ENCODE measurements at places on chromosomes 1 and 21.

DNA sequence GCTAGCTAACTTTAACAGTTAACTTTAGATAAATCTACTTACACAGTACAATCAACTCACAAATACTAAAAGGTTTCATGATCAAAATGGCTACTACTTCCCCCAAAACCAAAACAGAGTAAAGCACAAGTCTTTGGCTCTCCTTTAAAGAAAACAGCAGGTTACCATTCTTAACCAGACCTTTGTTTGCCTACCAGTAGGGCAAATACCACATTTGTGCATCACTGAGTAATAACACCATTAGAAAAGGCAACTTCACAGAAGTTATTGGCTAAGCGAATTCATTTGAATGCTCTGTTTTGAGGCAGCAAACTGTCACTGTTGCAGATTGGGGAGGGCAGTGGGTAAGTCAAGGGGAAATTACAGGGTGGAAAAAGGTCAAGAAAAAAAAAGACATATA lies 17.3 kb upstream of the SERPINC1 start:
- no peak for DNase-seq

- DNase-seq, result no peak
These were observed 125.3 kb downstream of the DISP1 start for GRCh38 chr1:222940095-222940494.

DNA sequence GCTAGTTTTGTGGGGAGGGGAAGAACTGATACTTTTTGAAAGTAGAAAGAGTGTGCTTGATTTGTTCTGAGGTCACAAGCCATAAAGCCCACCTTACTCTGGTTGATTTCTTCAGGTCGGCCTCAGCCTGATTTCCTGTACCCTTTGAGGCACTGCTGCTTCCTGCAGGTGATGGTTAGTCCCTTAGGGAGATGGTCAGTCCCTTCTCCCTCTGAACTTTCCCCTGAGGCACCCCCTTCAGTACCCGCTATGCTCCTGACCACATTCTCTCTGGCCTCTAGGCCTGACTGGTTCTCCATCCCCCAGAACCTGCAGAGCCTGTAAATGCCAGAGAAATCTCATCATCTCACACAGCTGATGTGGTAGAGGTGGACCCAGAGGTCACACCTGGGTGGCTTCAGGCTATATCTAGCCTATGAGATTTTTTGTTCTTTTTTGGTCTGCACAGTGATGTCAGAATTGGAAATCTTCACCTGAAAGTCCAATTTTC lies 15.0 kb upstream of the ID3 start:
- DNase-seq, result no peak

- no peak for DNase-seq
These were observed 31.1 kb upstream of the BACH1 start for GRCh38 chr21:29267666-29268065.

GRCh38 chr1:186236921-186237320 lies 138.1 kb downstream of the TPR start:
- DNase-seq, result no peak

DNA sequence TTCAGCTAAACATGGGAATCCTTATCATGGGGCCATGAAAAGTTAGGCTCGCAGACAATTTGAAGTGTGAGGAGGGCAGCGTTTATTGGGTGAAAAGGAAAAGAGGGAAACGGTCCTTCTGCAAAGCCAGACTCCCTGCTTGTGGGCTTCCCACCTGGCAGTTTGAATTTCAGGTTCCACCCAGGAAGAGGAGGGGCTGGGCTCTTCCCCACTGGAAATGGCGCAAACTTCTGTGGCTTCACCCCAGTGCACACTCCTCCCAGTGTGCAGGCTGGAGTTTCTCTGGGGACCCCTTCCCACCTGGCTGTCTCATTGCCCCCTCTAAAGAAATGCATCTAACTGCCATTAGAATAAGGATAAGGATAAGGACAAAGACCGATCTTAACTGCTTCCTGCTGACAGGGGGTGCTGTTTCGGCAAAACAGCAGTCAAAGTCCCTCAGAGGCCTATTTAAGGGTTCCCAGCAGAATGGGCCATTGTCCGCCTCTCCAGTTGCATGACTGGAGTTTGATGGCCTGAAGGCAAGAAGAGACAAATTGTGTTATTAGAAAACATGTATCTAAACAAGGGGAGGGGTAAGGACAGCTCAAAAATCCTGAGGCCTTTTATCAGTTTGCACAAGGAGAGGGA lies 20.4 kb downstream of the AIM2 start:
- no peak for DNase-seq

Data from G401 (cell line).